ENCODE measurements at places on chromosomes 12 and 14.

DNA sequence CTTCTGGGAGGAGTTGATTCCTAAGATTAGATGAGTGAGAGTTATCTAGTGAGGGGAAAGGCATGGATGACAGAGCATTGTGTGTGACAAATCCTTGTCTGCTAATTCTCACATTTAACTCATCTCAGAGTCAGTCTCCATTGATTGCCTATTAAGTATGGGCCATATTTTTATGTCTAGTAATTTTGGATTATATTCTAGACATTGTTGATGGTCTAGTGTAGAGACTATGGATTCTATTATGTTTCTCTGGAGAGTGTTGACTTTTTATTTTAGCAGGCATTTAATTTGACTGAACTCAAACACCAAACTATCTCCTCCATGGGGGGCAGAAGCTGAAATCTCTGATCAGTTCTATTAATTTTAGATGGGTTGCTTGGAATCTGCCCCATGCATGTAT lies 114.4 kb downstream of the CACNA1C start:
- no peak for DNase-seq

GRCh38 chr14:38098074-38098836 lies 109.4 kb upstream of the SSTR1 start:
- no peak for DNase-seq

DNA sequence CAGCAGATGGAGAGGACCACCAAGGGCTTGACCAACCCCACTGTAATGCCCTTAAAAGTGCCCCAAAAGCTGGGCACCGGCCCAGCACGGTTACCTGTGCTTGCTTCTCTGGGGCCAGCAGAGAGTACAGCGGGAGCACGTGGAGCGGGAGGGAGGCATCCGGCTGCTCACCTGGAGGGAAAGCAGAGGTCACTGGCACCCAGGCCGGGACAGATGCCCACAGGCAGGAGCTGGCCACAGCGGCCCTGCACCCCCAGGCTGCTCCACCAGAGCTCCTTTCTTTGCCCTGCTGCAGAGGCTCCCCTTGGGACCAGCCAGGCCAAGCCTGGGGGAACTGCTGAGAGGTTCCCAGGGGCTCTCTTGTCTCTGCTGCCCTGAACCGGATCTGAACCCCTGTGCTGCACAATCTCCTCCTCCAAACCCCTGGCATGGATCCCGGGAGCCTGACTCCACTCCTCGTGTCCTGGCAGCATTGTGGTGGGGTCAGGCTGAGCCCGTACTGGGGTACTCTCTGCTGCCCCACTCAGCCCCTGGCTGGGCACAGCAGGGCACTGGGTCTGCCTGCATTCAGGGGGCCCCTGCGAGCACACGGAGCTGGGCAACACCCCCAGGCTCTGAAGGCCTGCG lies 24.0 kb downstream of the DHX37 start:
- DNase-seq: no peak

DNA sequence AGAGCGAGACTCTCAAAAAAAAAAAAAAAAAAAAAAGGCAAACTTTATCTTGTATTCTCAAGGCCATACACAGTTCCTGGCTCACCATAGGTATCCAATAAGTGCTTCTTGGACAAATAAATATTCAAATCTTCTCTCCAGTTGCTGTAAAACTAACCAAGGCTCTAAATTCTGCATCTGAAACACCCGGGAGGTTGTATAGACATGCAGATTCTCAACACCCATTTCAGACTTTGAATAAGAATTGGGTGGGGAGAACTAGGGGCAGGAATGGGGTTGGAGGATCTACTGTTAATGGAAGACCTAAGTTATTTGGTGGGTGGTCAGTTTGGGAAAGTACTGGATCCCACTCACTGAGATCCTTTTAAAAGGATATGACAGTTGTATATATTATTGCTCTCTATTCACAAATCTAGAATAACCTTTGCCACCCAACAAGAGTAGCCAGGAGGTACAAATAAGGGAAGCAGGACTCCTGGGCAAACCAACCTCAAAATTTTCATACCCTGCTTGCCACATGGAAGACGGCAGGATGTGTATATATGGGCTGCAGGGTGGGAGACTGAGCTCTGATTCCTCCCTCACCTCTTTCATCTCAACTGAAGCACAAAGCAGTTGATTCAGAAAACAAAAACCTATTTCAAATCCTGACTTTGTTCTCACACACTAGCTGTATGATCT lies 879 bp downstream of the GDF3 start:
- no peak for DNase-seq

GRCh38 chr14:39055786-39056474 lies 47.1 kb downstream of the SEC23A start:
- no peak for DNase-seq

DNA sequence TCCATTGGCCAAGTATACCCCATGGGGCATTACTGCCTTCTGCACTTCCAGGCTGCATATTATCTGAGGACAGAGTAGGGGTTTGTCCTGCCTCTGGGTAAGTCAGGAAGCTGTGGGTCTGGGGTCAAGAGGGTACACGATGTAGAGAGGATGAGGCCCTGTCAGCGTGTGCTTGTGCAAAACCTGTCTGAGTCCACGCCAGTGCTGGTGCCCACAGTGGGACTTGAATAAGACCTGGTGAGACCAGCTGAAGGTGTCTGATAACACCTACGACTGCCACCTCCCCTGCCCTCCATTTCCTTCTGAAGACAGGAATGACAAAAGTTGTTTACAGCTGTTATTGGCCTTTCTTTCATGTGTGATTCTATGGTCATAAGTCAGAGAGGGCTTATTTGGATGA lies 22.1 kb upstream of the NID2 start:
- no peak for DNase-seq

GRCh38 chr14:77344377-77344996 lies 23.7 kb downstream of the GSTZ1 start:
- no peak for DNase-seq

DNA sequence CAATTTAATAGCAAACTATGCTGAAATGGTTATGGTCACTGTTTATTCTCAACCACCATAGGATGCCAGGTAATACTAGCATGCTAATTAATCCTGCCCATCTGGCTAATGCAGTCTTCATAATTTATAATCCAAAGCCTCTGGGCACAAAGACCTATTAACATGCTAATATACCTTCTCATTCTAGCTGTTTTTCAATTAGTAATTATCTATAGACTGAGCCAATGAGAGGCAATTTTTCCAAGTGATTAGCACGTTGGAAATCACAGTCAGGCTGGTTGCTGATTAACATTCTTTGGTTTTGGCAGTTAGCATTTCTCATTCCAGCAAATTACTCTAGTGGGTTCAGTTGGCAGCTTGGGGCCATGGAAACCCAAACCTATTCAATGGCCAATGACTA lies 357.2 kb downstream of the SEC23A start:
- no peak for DNase-seq

DNA sequence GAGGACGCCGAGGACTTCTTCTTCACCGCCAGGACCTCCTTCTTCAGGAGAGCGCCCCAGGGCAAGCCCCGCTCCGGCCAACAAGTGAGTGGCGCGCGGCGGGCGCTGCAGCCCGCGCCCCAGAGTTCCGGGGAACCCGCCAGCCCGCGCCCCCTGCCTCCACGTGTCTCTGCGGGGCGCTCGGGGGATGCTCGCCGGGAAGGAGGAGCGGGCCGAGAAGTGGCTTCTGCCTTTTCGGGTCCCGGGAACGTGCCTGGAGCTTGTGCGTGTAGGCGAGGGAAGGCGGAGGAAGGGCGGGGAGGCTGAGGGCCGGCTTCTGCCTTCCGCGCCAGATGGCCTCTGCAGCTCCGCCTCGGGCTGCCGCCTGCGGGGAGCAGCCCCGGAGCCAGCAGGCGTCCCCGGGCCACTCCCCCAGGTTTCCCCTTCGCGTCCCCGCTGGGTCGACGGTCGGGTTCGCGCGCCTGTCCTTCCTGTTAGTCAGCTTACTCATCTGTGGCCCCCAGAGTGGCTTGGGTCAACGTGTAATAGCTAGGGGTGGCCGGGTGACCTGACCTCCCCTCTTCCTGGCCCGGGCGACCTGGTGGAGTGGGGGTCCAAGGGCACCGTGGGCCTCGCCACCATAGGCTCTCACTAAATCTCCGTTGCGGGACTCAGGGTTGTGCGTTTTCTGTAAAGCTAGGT lies 505 bp downstream of the RASSF3 start:
- DNase-seq: peak; percentile 58

DNA sequence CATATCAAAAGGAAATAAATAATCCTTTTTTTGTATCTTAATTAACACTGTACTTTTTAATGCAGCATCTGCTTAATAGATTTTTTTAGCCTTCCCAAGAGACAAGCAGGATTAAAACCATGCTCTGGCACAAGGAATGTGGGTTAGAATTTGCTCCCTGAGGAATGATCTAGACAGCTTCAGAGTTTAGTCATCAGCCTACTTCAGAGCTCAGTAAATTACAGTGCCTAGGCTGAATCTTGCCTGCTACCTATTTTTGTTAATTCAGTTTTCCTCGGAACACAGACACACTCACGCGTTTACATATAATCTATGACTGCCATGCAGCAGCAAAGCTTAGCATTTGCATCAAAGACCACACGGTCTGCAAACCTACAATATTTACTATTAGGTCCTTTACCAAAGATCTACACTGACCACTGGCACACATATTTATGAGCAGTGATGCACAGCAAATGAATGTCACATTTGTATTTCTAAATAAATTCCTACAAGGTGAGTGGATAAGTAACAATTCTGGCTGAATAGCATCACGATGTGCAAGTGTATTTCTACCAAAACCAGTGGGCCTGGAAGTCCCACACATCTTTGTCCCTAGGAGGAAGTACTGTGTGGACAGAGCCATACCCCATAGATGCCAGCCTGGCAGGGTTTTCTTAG lies 309.8 kb upstream of the TMEM132C start:
- DNase-seq: no peak

DNA sequence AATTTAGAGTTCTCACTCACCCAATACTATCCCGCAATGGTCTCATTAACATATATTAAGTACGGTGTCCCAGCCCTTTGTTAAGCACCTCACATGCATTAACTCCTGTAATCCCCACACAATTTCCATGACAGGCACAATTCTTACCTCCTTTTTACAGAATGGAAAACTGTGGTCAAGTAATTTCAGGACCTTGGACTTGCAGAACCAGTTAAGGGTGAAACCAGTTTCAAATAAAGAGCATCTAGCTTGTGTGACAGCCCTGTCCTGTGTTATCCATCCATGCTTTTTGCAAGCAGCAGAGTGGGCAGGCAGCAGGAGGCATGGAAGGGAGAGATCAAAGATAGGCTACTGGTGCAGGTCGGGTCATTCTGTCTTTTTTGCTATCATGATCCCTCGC lies 470.8 kb downstream of the NELL2 start:
- no peak for DNase-seq

DNA sequence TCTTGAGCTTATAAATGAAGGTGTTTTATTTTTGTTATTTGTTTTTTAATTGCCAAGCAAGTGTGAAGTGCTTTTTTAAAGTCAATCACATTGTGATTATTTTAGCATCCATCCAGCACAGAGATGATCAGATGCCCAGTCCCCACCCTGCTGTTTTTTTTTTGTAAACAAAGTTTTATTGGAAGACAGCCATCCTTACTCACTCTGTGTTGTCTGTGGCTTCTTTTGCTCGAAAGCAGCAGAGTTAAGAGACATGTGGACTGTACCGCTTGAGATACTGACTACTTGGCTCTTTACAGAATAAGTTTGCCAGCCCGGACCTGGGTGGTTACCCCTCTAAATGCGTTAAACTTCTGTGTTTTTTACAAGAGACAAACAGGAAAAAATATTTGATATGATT lies 30.9 kb upstream of the AMN start:
- no peak for DNase-seq

DNA sequence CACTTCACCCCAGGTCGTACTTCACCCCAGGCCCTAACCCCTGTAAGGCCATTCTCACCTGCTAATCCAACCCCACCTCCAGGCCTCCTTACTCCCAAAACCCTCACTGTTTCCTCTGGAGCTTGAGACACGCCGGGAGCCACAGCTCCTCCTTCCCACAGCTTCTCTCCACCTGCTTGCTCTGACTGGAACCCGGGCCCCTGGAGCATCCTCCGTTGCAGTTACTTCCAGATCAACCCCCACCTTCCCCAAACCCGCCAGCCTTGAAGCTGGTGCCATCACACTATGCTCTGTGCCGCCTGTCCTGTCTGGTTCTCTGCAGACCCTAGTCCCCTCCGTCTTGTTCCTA lies 34.6 kb upstream of the PPP2R5C start:
- DNase-seq: no peak

DNA sequence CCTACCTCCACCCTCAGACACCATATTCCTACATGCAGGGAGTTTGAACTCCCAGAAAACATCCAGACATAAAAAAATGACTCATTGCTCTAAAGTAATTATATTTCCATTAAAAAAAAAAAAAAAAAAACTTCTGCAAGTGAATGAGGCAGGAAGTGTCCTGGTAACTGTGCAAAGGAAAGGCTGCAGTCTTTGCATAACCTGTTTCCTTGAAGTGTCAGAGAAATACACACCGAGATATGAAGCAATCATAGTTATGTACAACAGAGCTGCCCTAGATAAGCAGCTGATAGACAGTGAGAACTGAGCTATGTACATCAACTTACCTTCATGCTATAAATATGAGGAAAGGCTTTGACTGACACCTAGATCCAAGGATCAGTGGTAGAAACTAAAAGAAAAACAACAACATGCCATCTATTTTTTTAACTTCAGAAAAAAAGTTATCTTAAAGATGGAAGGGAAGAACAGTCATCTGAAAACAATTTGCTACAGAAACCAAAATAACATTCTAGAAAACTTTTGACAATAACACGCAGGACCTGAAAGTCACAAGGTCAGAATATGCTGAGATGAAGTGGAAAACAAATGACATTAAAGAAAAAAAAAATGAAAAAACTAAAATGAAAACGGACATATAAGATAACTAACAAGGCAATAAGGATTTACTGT lies 263.2 kb downstream of the SEC23A start:
- DNase-seq: no peak
